ENCODE measurements at places on chromosomes 1 and 21. TPM values are rescaled to one million over a fixed set of nuclear protein-coding genes. Genes with fewer than 3 reads are reported as not detected.

The NRIP1 gene
- total RNA-seq = 35.6 TPM

The SPATA45 gene
- not detected for total RNA-seq

The CR2 gene
- total RNA-seq = under 0.01 TPM

The C1orf185 gene
- total RNA-seq = not detected

The CFAP74 gene
- not detected for total RNA-seq

The BCL2L15 gene
- total RNA-seq = 0.13 TPM

The OR10J1 gene
- not detected for total RNA-seq

The SOX13 gene
- total RNA-seq = 7.4 TPM

The KRTAP13-2 gene
- total RNA-seq = not detected

The SLC1A7 gene
- not detected for total RNA-seq

The PPIE gene
- 44.0 TPM for total RNA-seq

The PLA2G2D gene
- total RNA-seq = not detected

The KPRP gene
- total RNA-seq = not detected

The GJB3 gene
- under 0.01 TPM for total RNA-seq

The ZFP69 gene
- total RNA-seq = 1.4 TPM

The AMIGO1 gene
- total RNA-seq = 1.0 TPM

The WNT4 gene
- 0.39 TPM for total RNA-seq

The LCA5L gene
- 0.38 TPM for total RNA-seq

The NES gene
- 55.1 TPM for total RNA-seq

The FOXO6 gene
- not detected for total RNA-seq

The INSRR gene
- total RNA-seq = not detected

The PTPN22 gene
- 0.26 TPM for total RNA-seq

The SPOCD1 gene
- total RNA-seq = 4.0 TPM

The MYBPHL gene
- total RNA-seq = not detected

The IL10 gene
- not detected for total RNA-seq

The DHCR24 gene
- 103 TPM for total RNA-seq

The C1orf87 gene
- not detected for total RNA-seq

The CRNN gene
- not detected for total RNA-seq

The C1orf94 gene
- not detected for total RNA-seq

The PTPN7 gene
- total RNA-seq = 0.13 TPM

The ZBTB40 gene
- 8.1 TPM for total RNA-seq

Measured in dermis microvascular lymphatic vessel endothelial cell (primary cell).